Inflammatory macrophage treated with lipopolysaccharide for 4 hours (primary cell): ENCODE measurements at places on chromosomes 2 and 18.

- peak; percentile 93 for DNase-seq
Observed at GRCh38 chr2:42648796-42649195, 80.4 kb downstream of the MTA3 start.

DNA sequence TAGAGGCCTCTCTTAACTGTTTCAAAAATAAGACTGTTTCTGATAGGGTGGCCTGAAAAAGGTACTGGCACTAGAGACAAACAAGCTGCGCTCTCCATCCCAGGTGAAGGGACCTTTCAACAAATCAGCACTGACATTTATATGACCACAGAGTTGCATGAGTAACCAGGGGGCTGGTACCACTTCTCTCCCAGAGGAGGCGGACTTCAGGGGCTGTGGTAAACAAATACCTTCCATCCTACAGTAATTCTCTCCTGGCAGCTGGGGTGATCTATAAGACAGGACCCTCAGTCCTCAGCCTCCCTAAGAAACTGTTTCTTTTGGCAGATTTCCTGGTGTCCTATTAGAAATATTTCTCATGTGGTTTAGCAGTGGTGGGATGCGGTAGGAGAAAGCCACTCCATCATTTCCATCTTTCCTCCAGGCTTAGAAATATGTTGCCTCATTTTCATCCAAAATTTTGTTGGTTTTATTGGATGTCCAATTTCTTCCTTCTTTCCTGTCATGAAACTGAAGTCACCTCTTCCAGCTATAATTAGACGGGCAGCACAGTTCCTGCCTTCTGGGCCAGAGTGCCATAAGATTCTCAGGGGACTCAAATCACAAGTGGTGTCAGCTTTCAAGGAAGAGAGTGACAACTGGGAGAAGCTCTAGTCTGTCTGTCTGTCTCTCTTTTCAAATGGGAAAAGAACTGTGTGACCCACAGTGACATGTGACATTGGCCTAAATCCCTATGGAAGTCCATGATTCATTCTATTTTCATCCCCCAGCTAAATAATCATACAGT is 96.4 kb downstream of the CYRIA start:
- no peak for DNase-seq

DNA sequence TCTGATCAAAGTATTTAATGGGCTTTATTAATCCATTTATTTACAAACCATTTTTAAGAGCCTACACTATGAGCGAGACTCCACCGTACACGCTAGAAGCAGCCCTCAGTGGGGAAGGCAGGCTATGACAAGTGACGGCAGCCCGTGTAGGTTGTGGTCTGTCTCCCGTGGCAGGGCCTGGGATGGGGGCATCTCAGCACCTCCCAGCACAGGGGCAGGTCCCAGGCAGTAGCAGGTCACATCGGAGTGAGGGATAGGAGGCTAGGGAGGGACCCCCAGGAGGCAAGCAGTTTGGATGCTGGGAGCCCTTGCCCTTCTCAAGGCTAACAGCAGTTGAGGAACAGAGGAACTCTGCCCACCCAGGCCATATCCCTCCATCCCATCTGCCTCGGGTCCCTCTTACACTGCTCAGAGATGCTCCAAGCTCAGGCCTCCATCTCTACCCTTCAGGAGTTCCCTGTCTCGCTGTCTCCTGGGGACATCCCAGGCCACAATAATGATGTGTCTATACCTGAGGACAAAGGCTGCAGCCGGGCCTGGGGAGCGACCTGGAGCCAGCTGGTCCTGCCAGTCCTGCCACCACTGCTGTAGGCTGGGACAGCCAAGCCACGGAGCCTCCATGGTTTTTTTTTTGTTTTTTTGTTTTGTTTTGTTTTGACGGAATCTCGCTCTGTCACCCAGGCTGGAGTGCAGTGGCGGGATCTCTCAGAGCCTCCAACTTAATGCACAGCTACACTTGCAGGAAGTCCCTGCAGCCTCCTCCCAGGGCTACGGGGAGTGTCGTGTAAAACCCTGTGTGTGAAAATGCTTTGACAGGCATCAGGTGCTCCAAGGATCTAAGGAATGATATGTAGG is 92.0 kb downstream of the NDUFA10 start:
- no peak for DNase-seq

GRCh38 chr2:163736433-163737189 is 803 bp upstream of the FIGN start:
- DNase-seq, result no peak

DNA sequence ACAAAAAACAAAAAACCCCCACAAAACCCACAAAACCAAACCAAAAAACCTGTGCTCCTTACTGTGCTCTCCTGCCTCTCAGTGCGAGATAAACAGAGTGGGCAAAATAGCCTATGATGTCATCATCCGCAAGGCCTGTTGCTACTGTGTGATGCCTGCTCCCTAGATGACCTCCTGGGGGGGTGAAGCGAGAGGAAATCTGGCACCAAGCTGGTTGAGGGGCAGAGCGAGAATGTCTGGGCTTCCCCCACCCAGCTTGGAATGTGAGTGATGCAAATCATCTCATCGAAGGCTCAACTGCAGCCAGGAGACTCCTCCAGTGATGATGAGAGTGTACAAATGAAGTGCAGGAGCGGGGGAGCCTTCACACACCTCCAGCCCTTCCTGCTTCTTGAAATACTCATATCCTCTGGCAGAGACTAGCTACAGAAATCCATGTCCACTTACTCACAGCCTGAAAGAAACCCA is 57.7 kb upstream of the MAP4K3 start:
- DNase-seq, result peak; percentile 47

DNA sequence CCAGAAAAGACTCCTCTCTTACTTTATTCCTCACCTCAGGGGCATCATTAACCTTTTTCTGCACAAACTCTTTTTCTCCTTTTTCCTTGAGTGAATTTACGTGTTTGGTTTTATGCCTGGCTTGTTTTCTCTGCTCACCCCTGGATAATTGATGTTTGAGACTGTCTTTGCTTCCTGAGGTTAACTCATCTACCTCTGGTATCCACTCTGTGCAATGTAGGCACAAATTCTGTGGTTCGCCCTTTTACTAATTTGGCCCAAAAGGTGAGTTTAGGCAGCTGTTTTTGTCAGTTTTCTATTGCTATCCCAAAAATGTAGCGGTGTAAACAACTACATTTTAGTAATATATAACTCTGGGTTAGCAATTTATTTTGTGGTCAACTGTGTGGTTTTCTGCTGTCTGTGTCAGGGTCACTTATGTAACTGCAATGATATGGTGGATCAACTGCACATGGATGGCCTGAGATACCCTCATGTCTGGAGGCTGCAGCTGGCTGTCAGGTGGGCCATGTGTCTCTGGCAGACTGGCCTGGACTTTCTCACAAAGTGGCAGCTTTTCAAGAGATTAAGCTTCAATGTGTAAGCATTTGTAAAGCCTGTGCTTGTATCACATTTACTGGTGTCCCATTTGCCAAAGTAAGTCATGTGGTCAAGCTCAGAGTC is 329.7 kb downstream of the FSIP2 start:
- no peak for DNase-seq

DNA sequence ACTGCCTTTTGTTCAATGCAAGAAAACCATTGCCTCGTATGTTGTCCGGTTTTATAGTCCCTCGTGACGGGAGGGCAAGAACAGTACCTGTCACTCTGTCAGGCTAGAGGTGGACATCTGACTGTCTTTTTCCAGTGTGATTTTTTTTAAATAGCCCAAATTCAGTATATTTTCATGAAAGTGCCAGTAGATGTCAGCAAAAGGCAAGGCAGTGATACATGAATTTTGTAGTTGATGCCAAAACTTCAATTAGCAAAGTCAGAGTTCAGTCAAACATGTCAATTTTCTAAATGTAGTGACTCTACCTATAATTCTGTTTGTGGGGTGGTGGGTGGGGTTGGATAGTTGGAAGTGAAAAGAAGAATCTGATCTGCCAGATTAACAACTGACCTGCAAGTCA is 296.0 kb upstream of the MC4R start:
- no peak for DNase-seq

DNA sequence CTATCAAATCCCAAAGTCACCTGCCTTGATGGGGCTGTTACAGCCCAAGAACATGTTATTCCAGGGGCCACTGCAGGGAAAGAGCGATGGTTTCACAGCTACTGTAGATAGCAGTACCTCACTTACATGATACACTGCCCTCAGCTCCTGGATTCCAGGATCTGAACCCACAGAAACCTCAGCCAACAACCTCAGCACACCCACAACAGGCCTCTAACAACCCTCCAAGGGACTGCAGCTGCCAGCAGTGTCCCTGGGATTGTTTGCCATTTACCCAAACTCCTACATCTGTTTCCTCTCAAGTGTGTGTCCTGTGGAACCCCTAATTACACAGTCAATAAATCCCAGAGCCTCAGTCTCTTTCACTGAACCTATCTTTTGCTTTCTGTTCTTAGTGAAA is 28.2 kb downstream of the OSBPL1A start:
- no peak for DNase-seq

GRCh38 chr18:10265560-10266333 is 188.7 kb upstream of the APCDD1 start:
- DNase-seq, result peak; percentile 50

GRCh38 chr2:85760371-85760770 is 6.6 kb downstream of the ATOH8 start:
- DNase-seq, result peak; percentile 54

DNA sequence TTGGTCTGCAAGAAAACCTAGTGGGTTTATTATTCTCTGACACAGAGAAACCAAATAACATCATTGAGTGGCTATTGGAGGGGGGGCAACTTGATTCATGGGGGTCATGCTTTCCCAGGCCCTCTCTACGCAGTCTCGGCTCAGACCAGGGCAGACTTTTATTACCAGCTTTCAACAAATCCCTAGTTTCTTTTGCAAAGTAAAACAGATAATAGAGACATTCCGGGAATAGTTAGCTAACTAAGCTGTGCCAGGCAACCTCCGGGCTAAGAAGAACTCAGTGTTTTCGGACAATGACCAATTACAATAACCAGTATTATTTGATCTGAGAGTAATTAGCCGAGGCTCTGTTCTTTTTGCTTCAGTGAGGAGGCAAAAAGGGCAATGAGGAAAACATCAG is 66.3 kb downstream of the CDK15 start:
- no peak for DNase-seq

GRCh38 chr18:13445241-13445897 is 226.8 kb downstream of the LDLRAD4 start:
- no peak for DNase-seq

GRCh38 chr2:161173541-161174194 is 13.4 kb downstream of the TANK start:
- DNase-seq, result no peak

DNA sequence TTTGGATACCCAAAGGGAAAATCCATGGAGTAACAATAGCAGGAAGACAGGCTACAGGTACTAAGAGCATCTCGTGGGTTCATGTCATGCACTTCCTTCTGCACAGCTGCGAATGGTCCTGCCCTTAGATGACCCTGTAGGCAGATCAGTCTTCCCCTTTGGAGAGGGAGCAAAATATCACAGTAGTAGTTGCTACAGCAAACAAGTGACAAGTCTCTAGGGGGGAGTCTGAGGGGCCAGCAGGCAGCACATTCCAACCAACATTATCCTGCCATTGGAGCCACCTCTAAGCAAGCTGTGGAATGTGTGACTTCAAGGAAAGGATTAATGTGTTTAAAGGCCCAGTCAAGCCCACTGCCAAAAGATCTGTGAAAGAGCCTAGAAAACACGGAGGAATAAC is 273.2 kb upstream of the PARD3B start:
- no peak for DNase-seq

GRCh38 chr2:932320-933115 is 18.1 kb upstream of the SNTG2 start:
- no peak for DNase-seq

- DNase-seq, result no peak
Observed at GRCh38 chr2:176125772-176126054, 3.2 kb downstream of the HOXD9 start.

DNA sequence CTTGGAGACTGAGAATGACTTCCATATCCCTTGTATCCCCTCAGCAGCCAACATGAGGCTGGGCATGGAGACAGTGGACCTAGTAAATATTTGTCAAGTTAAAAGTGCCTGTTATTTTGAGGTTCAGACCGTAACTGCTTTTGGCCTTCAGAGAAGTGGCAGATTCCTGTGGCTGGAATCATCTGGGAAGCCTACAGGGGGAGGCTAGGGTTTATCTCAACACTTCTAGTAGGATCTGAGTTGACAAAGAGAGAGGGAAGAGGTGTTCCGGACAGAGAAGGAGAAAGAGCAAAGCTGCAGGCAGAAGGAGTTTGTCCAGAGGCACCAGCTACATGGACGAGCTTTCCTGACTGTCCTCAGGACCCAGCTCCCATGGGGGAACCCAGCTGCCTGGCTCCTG is 27.0 kb downstream of the SLC14A2 start:
- no peak for DNase-seq

DNA sequence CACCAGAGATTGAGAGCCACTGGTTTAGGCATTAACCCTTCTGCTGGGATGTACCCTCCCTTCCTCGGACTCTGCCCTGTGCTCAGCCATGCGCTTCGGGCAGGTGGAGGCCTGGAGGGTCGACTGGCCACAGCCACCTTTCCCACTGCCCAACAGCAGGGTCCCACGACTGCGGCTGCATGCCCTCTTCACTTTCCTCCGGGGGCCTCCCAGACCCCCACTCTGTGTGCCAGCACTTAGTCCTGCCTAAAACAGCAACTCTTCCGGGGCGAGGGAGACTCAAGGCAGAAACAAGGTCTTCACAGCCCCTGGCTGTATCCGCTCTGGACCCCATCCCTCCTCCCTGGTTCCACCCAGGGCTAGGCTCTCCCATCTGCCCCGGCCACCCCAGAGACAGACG is 31.3 kb upstream of the BIN1 start:
- DNase-seq, result no peak

GRCh38 chr2:10465910-10466309 is 17.8 kb upstream of the ODC1 start:
- no peak for DNase-seq

- no peak for DNase-seq
Observed at GRCh38 chr2:34337735-34338134, 738.6 kb upstream of the FAM98A start.

- DNase-seq, result no peak
Observed at GRCh38 chr2:43131890-43132682, 94.3 kb downstream of the ZFP36L2 start.

- DNase-seq, result peak; percentile 16
Observed at GRCh38 chr2:235746257-235746934, 252.6 kb downstream of the AGAP1 start.

DNA sequence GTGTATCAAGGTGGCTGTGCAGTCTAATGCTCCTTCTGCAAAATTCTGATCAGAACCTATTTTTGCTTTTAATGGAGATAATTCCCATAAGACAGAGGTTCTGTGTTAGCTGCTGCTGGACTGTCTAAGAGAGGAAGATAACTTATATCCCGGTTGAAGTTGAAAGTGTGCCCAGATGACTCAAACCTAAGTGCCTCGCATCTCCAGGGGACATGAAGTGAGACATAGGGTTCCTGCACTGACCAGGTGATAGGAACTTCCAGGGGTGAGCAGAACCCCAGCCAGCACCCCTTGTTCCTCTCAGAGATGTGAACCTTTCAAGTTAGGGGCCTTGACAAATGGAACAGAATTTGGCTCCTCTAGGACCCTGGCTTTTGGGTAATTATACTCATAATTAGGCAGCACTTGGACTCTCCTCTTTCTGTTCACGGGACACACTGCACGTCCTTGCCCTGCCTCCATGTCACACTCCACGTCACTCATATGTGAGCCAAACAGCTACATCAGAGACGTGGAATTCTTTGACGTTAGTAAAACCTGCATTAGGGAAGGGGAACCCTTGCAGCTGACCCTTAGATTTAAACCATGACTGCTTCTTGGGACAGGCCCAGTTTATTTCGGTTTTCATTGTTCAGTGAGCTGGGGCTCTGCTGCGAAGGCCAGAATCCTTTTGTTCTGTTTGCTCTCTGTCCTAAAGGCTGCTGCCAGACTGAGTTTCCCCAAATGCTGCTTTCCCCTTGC is 104.5 kb upstream of the ALPP start:
- DNase-seq, result no peak
